Activated gamma-delta T cell treated with anti-CD3 and anti-CD28 coated beads, Interleukin-2, amount 50 U/mL, for 16 hours (primary cell): ENCODE measurements at places on chromosomes 12 and 14.
A peak's percentile ranks its signal among the peaks of the same experiment; 100 is the strongest.

GRCh38 chr12:124218243-124218560 lies 76.7 kb upstream of the RFLNA start:
- no peak for DNase-seq

GRCh38 chr12:26212396-26212795 lies 17.0 kb downstream of the SSPN start:
- DNase-seq: no peak

GRCh38 chr12:6575648-6576047 lies 7.6 kb upstream of the NOP2 start:
- DNase-seq: no peak

GRCh38 chr12:46357438-46358324 lies 14.9 kb downstream of the SLC38A2 start:
- DNase-seq: no peak

DNA sequence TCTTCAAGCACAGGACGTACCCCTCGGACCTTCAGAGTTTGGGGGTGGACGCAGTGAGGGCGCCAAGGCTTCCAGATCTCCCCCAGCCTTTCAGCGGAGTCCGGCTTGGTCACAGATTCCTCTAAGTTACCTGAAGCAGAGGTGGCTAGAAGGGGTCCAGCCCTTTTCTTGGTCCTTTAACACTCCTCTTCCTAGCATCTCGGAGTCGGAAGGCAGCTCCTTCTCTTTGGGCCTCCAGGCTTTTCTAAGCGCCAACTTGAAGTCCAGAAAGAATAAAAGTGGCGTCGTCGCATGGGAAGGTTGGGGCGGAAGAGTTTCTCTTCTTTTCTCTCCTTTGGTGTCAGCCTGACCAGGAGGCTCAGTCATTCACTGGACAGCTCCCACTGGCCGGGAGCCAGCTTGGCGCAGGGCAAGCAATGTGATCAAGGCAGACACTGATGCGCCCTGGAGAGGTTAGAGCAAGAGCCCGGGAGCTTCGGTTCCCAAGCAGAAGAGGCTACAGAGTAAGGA lies 9.6 kb downstream of the OR6S1 start:
- no peak for DNase-seq

DNA sequence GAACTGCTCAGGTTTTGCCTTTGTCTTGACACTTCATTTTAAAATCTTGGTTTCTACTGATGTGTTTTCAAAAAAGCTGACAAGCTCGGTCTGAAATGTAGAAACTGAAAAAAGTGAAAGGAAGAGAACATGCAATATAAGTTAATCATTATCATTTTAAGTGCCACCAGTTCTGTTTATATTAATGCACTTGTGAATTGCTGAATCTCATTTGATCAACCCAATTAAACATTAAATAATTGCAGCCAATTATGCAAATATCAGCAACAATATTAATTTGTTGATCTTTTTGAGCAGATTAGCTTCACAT lies 133.8 kb downstream of the BCAT1 start:
- no peak for DNase-seq

GRCh38 chr14:81766321-81766915 lies 232.8 kb upstream of the SEL1L start:
- DNase-seq: no peak

GRCh38 chr14:68591786-68592185 lies 201.1 kb downstream of the ZFP36L1 start:
- no peak for DNase-seq

GRCh38 chr12:113422030-113422885 lies at the start of gene SDSL:
SDSL (plus strand) TSS chr12:113422380; CDS start chr12:113427983, 5,603 bp downstream.
- no peak for DNase-seq

GRCh38 chr14:32013083-32013482 lies 64.0 kb upstream of the ARHGAP5 start:
- no peak for DNase-seq

GRCh38 chr12:109989380-109989779 lies 6.8 kb downstream of the GIT2 start:
- DNase-seq: no peak

- no peak for DNase-seq
Measured at GRCh38 chr14:102777711-102778337, 575 bp downstream of the TRAF3 start.

- DNase-seq: no peak
Measured at GRCh38 chr12:15629761-15630160, 159.4 kb downstream of the EPS8 start.

GRCh38 chr14:49945448-49946319 lies 52.8 kb downstream of the ARF6 start:
- DNase-seq: no peak

GRCh38 chr14:51024377-51024776 lies 70.5 kb downstream of the TRIM9 start:
- DNase-seq: no peak

DNA sequence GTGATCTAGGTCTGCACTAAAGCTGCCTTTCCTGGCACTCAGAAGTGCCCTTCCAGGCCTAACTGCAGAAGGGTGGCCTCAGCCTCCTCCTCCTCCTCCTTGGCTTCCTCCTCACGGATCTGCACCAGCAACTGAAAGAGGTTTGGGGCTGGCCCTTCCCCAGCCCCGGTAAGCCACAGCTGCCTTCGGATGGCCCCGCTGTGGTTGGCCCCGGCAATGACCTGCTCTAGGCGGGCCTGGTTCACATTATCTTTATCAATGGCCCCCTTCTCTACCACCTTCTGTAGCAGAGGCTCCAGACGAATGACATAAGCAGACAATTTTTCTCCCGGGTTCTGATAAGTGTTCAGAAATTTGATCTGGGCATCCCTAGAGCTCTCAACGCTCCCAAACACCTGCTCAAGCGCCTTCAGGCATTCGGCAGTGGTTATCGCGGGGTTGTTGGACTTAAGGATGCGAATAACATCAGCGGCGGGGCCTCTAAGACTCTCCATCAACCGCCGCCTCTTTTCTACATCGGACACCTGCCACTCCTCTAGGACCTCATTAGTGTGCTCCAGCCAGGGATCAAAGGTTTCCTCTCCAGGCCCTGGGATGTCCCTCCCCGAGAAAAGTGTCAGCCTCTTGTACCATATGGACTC lies 1.5 kb downstream of the PNMA1 start:
- no peak for DNase-seq

DNA sequence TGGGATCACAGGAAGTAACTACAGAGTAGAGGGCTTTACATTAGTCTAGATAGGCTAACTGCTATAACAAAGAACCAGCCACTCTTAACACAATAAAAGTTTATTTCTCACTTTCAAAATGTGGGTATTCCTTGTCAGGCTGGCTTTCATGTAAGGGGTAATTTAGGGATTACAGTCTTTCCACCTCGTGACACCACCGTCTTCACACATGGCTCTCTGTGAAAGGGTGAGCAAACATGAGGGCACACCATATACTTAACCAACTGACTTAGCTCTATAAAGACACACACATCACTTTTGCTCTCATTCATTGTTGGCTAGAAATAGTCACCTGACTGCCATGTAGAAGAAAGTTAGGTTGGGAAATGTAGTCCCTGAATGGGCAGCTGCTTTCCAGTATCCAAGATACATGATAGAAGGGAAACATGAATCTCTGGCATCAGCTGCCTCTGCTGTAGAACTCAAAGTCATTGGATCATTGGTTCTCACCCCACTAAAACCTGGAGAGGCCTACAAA lies 66.1 kb upstream of the CRY1 start:
- no peak for DNase-seq

DNA sequence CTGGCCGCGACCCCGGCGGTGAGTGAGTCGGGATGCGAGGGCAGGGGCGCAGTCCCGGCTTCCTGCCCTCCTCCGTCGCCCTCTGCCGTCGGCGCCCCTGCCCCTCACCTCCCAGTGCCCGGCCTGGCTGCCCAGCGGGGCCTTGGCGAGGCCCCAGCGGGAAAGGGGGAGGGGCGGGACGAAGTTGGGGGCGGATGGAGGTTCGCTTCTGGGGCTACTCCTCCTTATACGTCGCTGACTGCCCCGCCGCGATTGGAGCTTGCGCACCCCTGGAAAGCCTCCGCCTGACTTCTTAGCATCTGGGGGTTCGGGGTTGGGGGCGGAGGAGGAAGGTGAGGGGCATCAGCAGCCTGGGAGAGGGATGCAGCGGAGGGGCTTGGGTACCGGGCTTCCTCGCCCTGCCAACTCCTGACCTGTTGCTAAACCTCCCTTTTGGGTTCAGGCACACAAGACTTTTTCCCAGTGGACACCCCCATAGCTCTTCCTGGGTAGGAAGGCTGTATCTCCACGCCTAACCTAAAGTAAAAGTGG lies 406 bp downstream of the TMEM263 start:
- peak; percentile 28 for DNase-seq

DNA sequence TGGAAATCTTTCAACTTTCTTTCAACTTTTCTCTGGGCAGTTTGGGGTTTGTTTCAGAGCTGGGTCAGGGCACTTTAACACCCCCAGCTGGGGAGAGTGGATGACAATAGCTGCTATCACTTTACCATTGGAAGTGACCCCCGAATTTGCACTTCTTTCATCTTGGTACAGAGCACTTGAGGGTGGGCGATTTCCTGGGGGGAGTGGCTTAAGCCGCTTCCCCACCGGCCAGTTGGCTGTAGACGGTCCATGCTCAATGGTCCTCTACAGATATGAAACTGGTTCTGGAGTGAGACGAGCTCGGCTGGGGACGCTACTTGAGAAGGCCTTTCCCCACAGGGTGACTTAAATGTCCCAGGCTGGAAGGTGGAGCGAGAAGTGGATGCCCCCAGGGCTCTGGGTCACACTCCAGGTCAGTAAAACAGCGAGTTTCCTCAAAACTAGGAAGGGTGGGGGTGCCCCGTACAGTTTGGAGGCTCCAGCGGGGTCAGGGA lies at the start of gene VRTN:
VRTN (plus strand) TSS at position 231 of the 494 bp plus-strand sequence. CDS start 8,313 bp downstream, outside the sequence.
- no peak for DNase-seq

- no peak for DNase-seq
Measured at GRCh38 chr14:65223636-65224035, 121.3 kb upstream of the MAX start.

- DNase-seq: no peak
Measured at GRCh38 chr14:68312884-68313610, 479.8 kb downstream of the ZFP36L1 start.

DNA sequence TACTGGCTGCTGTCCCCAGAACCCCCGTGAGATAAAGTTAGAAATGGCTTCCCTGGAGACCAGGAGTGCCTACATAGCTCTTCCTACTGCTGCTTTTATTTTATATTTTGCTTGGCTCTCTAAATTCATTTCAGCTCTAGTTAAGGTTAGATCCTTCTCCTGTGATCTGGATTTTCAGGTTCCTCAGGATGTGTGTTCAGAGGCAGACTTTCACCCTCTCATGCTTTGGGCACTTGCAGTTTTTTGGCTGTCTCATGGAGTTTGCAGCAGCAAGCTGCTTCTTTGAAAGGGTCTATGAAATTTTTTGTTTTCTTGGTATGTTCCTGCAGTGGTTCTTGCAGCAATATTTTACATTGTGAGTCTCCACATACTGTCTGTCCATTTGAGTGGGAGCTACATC lies 93.3 kb downstream of the ATP23 start:
- no peak for DNase-seq

DNA sequence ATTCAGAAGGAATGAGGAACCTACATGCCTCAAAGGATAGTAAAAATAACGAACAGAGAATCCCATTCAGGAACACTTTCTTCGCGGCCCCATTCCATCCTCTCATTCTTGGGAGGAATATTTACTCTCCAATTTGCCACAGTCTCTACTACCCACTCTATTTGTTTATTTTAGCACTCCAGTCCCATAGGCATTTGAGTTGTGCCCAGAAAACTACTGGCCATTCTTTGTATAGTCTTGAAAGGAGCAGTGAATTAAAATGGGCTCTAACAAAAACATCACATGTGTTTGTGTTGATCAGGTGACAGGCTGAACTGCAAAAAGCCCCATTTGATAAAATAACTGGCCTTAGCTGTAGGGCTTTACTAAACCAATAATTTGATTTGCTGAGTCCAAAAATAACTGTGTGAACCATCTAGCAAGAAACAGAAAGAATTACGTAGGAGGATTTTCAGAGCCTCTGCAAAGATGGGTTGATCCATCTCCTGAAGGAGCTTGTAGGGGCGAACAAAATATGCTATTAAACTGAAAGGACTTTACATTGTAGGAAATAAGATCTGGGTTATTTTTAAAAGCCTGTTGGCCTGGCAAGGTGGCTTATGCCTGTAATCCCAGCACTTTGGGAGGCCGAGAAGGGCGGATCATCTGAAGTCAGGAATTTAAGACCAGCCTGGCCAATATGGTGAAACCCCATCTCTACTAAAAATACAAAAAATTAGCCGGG lies 142.3 kb upstream of the CPNE8 start:
- DNase-seq: no peak

DNA sequence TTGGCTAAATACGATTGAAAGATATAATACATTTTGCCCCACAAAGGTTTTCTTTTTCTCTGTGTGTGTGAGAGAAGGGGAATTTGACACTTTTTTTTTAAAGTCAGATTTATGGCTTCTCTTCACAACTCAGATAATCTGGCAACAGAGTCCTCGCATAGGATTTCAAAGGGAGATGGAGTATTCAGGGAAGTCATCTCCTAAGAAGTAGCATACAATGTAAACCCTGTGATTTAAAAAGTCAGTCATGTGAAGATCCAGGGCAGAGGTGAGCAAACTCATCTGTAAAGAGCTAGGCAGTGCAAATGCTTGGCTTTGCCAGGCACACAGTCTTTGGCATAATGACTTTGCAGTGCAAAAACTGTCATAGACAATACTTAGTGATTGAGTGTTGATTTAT lies 1526.3 kb downstream of the AACS start:
- no peak for DNase-seq

DNA sequence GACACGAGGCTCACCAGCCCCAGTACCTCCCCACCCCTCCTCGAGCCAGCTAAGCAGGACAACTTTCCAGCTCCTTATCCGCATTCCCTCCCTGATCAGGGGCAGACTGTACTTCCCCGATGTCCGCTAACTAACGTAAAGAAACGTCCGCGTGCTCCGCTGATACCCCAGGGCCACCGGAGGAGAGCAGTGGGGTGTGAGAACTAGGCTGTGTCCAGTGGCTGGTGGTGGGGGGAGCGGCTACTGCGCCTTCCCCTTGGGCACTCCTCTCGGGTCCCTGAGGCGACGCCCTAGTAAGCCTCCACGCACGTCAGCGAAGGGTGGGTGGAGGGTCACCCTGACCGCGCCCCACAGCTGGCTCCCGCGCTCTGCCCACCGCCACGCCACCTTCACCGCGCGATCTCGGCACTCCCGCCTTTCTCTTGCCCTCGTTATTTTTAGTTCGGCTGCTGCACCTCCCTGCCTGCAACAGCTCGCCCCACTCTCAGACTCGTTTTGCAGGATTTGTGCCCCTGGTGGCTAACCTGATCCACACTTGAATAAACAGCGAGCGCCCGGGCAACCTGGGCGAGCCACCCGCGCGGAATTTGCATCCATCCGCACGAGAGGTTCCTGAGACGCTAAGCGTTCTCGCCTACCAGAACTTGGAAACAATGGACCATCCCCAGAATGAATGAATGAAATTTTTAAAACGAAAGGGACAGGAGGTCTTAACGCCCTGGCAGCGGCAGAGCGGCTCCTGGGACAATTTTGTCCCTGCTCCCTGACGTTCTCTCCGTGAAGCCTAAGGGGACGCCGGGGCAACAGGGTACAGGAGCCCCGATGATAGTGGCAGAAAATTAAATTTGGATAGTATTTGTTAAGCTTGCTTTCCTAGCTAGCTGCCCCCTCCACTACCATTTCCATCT lies 6.9 kb upstream of the BMP4 start:
- no peak for DNase-seq
